BJ (cell line): ENCODE measurements at places on chromosomes 12 and 14. TPM values are rescaled to one million over a fixed set of nuclear protein-coding genes. Genes with fewer than 3 reads are reported as not detected.

- DNase-seq = no peak
Measured at GRCh38 chr14:30238936-30239335, 311.3 kb upstream of the PRKD1 start.

DNA sequence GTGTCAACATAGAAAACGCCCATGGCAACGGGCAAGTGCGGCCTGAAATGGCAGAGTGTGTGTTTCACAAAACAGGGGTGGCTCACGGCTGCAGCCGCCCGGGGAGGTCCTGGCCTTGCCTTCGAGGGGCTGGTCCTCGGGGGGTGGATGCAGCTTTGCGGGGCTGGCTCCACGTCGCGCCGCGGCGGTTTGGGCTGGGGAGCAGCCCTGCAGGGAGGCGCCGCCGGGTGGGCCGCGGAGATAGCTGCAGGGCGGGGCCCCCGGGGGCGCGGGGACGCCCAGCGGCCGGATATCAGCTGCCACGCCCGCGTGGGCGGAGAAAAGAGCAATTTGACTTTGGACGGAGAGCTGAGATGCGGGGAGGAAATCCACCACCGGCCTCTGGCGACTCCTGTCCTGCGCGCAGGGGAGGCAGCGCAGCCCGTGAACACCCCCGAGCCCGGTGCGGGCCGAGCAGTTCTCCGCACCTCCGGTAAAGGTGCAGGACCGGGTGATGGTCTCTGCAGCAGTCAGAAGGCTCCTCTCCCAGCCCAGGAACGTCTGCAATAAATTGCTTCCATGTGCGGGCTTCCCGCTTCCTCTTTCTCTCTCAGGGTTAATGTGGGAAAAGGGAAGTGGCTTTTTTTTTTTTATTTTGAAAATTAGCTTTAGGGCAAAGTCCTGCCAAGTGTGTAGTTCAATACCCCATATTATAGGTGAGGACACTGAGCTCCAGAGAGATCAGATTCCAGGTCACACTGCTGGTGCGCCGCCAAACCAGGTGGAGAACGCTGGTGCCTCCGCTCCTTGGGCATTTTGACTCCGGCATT is 110.5 kb downstream of the ARF6 start:
- DNase-seq = no peak

The HOXC6 gene
- 4.5 and 5.9 TPM in 2 replicates for polyA plus RNA-seq

The BATF gene
- not detected in 2 replicates for polyA plus RNA-seq
